ENCODE measurements at places on chromosomes 7 and 10.
A peak's percentile ranks its signal among the peaks of the same experiment; 100 is the strongest.

DNA sequence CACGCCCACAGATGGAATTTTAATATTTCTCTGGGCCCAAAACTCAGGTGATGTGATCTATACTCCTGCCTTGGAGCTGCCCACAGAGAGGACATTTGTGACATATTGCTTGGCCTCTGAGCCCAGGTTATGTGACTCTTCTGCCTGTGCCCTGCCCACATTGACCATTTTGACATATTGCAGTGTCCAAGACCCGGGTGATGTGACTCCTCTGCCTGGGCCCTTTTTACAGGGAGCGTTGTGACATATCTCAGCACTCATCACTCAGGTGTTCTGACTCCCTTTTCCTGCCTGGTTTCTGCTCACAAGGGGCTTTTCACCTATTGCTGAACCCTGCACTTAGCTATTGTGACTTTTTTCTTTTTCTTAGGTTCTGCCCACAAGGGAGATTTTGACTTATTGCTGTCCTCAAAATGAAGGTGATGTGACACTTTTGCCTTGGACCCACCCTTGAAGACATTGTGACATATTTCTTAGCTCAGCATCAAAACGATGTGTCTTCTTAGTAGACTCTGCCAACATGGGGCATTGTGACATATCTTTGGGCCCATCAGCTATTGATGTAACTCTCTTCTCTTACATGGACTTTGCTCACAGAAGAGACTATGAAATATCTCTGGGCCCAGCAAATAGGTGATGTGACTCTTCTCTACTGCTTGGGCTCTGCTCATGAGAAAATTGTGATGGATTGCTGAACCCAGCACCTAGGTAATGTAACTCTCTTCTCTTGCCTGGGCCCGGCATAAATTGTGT, 11.0 kb upstream of the ZNF107 start:
- no peak for DNase-seq

DNA sequence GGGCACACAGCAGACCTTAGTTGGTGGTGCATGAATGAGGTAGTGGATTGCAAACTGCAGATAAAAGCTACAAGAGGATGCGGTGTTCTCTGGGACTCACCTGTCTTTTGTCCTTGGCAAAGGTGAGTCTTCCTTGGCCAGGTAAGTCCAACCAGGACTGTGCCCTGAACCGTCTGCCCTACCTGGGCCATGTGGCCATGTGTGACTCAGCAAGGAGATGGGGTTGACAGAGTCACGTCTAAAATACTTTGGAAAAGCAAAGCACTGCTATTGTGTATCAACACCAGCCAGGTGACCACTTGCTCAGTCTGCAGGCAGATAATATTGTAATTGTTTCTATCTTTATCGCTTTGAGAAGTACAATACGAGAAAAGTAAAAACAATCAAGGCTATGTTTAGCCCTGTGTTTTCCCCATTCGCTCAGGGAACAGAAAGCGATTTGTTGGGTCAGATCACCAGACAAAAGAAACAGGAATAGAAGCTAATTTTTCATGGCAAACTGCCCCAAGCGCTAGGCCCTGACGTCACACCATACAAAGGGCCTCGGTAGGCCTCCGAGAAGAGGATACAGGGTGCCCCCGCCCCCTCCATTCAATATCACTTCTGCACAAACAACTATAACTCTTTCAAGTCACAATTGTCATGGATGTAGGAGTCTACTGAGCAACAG, 57.3 kb downstream of the FAM53B start:
- DNase-seq, result no peak

DNA sequence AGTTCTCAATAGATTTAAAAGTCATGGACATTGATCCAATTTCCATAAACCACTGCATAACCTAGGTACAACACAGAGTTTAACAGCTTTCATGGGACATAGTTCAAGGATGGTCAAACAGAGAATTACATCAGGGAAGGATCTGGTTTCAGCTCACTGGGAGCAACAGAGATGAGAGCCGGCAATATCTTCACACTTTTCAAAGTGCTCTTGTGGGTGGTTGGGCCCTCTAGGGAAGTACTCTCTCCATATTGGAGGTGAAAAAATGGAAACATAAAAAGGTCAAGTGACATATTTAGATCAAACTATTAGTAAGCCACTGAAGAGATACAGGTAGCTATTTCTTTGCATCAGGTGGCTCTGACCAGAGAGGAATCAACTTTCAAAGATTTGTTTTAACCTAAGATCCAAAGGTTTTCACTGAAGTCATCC, 61.8 kb upstream of the LRRN3 start:
- DNase-seq, result no peak

- DNase-seq, result peak; percentile 18
Measured at GRCh38 chr7:116173051-116174028, 37.0 kb upstream of the TES start.

- DNase-seq, result no peak
Measured at GRCh38 chr10:132066186-132066585, 440 bp downstream of the JAKMIP3 start.

- DNase-seq, result no peak
Measured at GRCh38 chr7:68005992-68006391, 1009.4 kb downstream of the TYW1 start.

DNA sequence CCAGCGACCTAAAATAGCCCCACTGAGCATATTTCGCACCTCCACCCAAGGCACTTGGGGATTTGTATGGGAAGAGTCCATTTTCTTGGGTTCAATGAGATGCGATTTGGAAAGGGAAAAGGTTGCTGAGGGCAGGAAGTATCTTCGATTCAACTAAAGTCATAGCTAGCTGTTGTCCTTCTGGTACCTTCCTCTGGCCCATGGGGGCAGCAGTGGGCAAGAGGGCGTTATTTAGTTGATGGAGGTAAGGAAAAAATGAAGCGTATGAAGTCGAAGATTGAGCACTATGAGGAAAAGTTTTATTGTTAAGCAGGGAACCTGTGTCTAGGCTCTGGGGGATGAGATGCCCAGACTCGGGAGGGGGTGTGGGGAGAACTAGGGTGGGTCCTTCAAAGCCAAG, 135.4 kb downstream of the EVX1 start:
- DNase-seq, result no peak

DNA sequence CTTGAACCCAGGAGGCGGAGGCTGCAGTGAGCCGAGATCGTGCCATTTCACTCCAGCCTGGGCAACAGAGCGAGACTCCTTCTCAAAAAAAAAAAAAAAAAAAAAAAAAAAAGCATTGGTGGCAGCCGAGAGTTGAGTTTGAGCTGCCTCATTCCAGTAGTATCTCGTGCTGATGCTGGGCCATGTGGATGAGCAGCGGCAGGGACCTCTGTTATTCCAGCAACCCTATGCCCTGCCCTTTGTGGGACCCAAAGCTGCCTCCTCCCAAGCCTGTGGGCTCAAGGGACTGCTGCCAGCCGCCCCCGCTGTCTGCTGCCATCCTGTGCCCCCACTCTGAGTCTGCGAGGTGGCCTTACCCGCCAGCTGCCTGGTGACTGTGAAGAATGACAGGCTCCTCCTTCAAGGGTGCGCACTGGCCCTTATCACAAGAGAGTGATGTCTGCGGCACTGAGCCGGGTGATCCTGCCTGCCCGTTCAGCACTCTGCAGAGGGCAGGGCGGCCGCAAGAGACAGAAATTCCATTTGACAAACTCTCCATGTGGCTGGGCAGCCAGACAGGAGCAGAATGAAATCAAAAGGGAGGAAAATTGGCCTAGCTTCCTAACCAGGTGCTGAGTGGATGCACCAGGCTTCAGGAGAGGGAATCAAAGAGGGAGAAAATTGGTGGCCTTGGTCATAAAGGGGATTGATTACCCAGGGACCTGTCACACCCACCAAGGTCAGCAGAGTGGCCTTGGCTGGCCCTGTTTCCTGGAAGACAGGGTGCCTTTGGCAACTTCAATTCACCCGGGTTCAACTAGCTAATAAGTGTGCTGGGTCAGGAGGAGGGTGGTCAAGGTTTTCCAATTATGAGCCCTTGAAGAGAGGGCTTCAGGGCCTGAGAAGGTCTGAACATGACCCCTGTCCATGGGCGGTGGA, 65.3 kb upstream of the ZMIZ1 start:
- no peak for DNase-seq

- no peak for DNase-seq
Measured at GRCh38 chr10:12854988-12855387, 146.5 kb downstream of the CCDC3 start.

- DNase-seq, result peak; percentile 45
Measured at GRCh38 chr7:151754142-151754590, 122.7 kb downstream of the PRKAG2 start.

DNA sequence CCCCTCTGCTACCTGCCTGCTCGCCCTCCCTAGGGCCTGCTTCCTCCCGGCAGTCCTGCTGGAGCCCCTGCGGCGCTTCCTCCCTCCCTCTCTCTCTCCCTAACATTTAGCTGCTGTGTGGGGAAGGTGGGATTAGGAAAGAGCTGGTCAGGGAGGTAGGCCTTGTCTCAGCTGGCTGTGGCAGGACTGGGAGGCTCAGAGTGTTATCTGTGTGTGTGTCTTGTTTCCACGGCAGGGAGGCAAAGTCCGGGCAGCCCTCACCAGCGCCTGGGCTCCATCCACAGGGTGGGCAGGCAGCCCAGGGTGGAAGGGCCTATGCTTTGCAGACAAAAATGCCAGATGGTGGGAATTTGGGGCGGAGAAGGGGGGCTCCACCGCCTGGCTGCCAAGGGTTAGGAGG, 105.7 kb downstream of the RPS24 start:
- no peak for DNase-seq

- no peak for DNase-seq
Measured at GRCh38 chr10:90930971-90931871, 10.3 kb upstream of the ANKRD1 start.

GRCh38 chr7:16670021-16670420, 24.0 kb downstream of the BZW2 start:
- no peak for DNase-seq

DNA sequence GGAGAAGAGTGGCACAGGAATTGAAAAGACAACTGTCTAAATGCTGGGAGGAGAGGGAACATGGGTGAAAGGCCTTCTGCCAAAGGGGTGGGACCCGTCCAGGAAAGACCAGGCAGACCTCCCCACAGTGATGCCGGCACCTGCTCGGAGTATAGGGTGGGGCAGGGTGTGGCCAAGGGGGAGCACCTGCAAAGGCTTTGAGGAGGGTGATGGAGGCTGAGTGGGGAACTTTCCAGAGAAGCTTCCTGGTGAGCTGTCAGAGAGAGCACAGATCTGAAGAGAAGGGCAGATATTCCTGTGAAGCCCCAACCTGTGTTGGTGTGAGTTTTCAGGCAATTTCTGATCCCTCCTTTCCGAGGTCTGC, 263.4 kb upstream of the GRB10 start:
- no peak for DNase-seq

GRCh38 chr7:103068414-103069403, 5.9 kb downstream of the FBXL13 start:
- DNase-seq, result no peak

- peak; percentile 48 for DNase-seq
Measured at GRCh38 chr10:92699518-92700381, 10.0 kb downstream of the HHEX start.

DNA sequence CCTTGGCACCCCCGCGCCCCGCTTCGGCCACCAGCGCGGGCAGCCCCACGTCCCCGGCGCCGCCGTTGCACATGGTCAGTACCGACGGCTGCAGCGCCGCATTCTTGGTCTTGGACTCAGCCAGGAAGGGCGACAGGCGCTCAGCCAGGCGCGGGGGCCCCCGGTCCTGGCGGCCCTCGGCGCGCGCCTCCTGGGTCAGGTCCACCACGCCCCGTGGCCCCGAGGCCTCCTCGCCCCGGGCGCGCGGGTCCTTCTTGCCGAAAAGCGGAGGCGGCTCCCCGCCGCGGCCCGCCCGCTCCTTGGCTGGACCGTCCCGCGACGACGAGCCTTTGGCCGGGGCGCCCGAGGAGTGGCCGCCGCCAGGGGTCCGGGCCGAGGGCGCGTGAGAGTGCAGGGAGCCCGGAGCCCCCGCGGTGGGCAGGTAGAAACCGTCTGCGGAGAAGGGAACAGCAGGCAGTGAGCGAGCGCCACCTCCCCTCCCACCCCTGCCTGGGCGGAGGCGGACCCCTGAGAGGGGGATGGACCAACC, 34.7 kb downstream of the TNRC18 start:
- no peak for DNase-seq

- DNase-seq, result no peak
Measured at GRCh38 chr10:110039254-110039653, 31.5 kb downstream of the ADD3 start.

DNA sequence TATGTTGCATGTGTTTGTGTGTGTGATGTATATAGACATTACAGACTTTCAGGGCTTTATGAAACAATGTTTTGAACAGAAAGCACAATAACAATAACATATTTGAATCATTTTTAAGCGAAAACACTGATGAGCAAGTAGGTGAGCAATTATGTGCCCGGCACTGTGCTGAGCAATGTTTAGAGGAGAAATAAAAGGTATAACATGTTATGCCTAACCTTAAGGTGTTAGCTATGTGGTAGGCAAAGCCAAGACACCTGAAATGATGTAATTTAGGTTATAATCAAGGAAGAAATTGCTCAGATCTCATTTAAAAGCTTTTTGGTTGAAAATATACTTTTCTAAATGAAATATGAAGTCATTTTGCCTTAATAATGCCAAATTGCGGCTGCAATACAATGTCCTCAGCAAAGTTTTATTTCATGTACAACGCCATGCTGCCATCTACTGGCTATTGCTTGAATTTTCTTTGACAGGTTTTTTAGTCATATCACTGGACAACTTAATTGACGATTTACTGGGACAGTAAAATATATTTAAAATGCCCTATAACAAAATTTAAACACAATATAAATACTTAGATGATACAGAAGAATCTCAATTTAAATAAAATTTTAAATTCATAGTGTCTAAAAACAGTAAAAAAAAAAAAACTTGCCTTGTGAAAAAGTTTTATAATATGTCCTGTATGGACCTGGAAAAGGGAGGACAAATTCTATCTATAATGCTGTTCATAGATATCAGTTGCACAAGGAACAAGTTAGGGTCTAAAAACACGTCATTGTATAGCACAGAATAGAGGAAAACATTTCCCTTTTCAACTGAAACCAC, 131.1 kb upstream of the CDK1 start:
- DNase-seq, result peak; percentile 24

DNA sequence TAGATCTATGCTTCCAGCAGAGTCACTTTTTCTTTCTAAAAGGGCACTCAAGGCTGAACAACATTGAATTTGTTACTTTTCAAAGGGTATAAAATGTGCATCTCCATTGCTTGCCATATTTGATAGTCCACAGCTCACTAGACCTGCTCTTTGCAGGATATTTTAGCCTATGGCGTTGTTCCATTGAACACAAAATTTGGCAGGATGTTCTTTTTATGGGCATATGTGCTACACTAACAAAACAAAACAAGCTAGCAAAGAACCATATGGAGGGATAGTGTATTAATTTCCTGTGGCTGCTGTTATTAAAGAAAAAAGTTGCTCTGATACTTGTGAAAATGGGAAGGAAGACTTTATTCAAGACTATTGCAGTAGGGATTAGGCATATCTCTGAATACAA, 828.7 kb downstream of the TYW1 start:
- no peak for DNase-seq

DNA sequence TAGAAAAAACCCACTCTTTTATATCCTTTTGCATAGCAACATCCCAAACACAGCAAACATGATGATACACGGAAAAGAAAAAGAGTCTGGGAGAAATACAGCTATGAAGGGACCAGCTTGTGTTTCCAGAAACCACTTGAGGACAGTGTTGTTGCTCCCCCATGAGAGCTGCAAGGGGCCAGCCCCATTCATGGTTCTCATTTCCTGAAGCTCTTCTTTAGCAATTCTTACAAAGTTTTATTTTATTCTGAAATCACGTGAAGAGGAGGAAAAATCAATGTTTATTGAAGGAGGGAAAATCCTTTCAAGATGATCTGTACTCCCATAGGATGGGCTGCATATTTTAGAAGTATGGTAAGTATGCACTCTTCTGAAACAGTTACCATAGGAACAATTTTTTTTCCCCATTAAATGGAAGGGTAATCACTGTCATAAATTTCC, 17.5 kb upstream of the PRTFDC1 start:
- DNase-seq, result no peak

- no peak for DNase-seq
Measured at GRCh38 chr10:31353574-31353973, 34.6 kb downstream of the ZEB1 start.

Data from germinal center (tissue), 1 donor.